Small intestine (tissue), 16 donors: ENCODE measurements at places on chromosomes 6 and 20.

- H3K4me1 ChIP-seq, result no peaks in the 10 kb centered on the region
- H3K4me3 ChIP-seq, result no peak overlapping the region
- H3K36me3 ChIP-seq, result no peaks in the 10 kb centered on the region
- peaks cover 4% of the 10 kb centered on the region for H3K27me3 ChIP-seq
- no peak for DNase-seq
- no peak overlapping the region for H3K27ac ChIP-seq
Measured at GRCh38 chr20:51249781-51250180, 226.9 kb upstream of the KCNG1 start.

DNA sequence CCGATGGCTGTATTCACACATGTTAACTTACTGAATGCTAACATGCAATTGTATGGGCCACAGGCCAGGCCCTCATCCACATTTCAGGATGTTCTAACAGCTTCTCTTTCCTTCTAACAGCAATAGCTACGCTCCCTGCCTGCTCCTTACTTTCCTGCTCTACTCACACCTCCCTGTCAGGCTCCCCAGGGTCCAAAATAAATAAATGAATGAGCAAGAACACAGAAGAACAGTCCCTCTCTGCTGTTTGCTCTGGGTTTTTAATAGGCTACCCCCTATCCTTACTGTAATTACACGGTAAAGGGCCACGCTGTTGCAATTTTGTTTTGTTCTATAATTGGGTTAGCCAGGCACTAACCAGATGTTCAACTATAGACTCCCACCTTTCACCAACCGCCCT, 135.6 kb downstream of the GMDS start:
- H3K36me3 ChIP-seq, result peaks cover 2% of the 10 kb centered on the region
- H3K27me3 ChIP-seq, result no peaks in the 10 kb centered on the region
- no peak overlapping the region for H3K4me3 ChIP-seq
- no peak for DNase-seq

DNA sequence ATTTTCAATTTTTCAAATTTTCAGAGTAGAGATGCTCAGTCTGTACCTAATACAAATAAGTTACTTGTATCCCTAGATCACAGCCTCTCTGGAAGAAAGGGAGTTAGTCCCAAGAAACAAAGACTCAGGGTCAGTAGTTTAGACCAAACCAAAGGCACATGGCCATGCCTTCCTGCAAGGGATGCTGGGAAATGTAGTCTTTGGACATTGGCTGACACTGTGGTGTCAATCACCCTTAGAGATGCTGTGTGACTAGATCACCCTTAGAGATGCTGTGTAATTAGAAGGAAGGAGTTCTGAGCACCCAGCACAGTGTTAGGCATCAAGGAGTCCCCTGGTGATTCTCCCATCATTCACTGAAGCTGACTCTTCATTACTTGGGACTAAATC, 202.1 kb downstream of the NFATC2 start:
- no peak overlapping the region for H3K27ac ChIP-seq
- no peaks in the 10 kb centered on the region for H3K36me3 ChIP-seq
- H3K27me3 ChIP-seq, result no peaks in the 10 kb centered on the region
- no peaks in the 10 kb centered on the region for H3K4me1 ChIP-seq
- no peak overlapping the region for H3K4me3 ChIP-seq

- no peak overlapping the region for H3K27ac ChIP-seq
- H3K36me3 ChIP-seq, result no peaks in the 10 kb centered on the region
- no peak overlapping the region for H3K4me3 ChIP-seq
- no peaks in the 10 kb centered on the region for H3K4me1 ChIP-seq
- H3K27me3 ChIP-seq, result no peaks in the 10 kb centered on the region
Measured at GRCh38 chr6:149132336-149132735, 185.2 kb upstream of the TAB2 start.

GRCh38 chr6:158803733-158804143, 15.4 kb downstream of the EZR start:
- DNase-seq, result peak; percentile 66
- peak overlapping the region; percentile 29 for H3K4me3 ChIP-seq
- H3K27ac ChIP-seq, result peak overlapping the region; percentile 77
- peaks cover 30% of the 10 kb centered on the region for H3K4me1 ChIP-seq

- no peak overlapping the region for H3K27ac ChIP-seq
- DNase-seq, result no peak
- no peaks in the 10 kb centered on the region for H3K4me1 ChIP-seq
- H3K27me3 ChIP-seq, result no peaks in the 10 kb centered on the region
- no peaks in the 10 kb centered on the region for H3K36me3 ChIP-seq
Measured at GRCh38 chr20:14657266-14658005, 320.0 kb upstream of the FLRT3 start.

- no peak overlapping the region for H3K4me3 ChIP-seq
- no peak overlapping the region for H3K27ac ChIP-seq
- H3K4me1 ChIP-seq, result no peaks in the 10 kb centered on the region
- H3K27me3 ChIP-seq, result no peaks in the 10 kb centered on the region
- no peaks in the 10 kb centered on the region for H3K36me3 ChIP-seq
Measured at GRCh38 chr6:159110013-159110412, 59.2 kb upstream of the FNDC1 start.

DNA sequence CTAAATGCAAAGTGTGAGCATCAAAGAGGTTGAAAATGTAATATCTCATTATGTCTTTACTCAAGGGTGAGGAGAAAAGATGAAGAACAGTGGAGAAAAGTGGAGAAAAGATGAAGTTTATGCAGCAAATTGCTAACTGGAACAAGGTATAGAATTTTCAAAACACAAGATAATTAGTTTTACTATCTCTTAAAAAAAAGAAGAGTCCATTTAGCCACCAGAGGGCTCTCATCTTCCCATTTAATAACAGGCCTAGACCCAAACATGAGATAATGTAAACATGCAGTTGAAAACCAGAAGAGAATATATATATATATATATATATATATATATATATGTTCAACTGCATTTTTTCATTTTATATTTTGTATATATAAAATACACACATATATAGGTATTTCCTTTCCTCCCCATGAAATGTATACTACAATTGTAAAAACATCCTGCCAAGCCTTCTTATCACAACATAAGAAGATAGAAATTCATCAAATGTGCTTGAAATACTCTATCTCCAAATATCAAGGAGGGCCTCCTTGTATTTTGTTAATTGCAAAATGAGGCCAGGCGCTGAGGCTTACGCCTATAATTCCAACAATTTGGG, 78.4 kb downstream of the ADTRP start:
- H3K4me3 ChIP-seq, result no peak overlapping the region
- DNase-seq, result peak; percentile 66
- H3K27ac ChIP-seq, result no peak overlapping the region

- no peaks in the 10 kb centered on the region for H3K27me3 ChIP-seq
- no peak overlapping the region for H3K4me3 ChIP-seq
- H3K4me1 ChIP-seq, result no peaks in the 10 kb centered on the region
- no peak for DNase-seq
- H3K36me3 ChIP-seq, result no peaks in the 10 kb centered on the region
Measured at GRCh38 chr20:61308477-61308774, 56.4 kb downstream of the CDH4 start.

DNA sequence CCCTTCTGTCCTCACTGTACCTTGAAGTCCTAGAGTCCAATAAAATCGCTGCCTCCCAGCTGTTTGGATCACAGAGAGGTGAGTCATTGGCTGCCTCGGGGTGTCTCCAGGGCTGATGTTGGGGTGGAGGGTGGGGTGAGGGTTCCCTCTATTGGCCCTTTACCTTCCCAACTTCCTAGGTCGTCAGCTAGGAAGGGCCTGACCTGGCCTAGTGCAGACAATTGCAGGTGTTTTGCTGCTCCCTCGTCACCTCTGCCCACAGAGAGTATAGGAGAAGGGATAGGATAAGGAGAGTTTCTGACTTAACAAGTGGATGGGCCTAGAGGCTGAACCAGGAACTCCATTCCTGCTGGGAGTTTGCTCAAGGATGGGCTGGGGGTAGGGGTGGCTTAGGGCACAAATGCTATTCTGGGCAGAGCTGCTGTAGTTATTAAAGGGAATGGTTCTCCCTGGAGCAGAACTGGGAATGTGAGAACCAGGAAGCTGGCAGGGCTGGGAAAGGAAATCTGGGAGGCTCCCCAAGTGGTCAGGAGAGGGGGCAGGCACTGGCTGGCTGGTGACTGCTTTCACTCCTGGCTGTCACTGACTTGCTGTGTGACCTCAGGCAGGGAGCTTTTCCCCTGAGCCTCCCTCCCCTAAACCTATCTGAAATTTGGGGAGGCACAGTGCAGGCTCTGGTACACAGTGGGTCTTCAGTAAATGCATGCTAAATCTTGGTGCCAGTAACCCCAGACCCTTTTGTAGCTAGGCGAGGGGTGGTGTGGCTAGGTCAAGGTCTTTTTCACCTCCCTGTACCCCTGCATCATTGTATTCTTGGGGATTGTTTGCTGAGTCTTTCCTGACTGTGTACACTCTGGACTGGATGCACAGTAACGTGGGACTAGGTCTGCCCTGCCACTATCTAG, 1.5 kb downstream of the TP53INP2 start:
- DNase-seq, result peak; percentile 95
- H3K4me1 ChIP-seq, result peaks cover 3% of the 10 kb centered on the region
- H3K27me3 ChIP-seq, result peaks cover 16% of the 10 kb centered on the region
- no peak overlapping the region for H3K4me3 ChIP-seq
- H3K27ac ChIP-seq, result peak overlapping the region; percentile 98

- H3K27me3 ChIP-seq, result no peaks in the 10 kb centered on the region
- H3K36me3 ChIP-seq, result no peaks in the 10 kb centered on the region
- H3K4me3 ChIP-seq, result no peak overlapping the region
- H3K4me1 ChIP-seq, result peaks cover 3% of the 10 kb centered on the region
Measured at GRCh38 chr6:144335914-144336313, 50.8 kb downstream of the UTRN start.

DNA sequence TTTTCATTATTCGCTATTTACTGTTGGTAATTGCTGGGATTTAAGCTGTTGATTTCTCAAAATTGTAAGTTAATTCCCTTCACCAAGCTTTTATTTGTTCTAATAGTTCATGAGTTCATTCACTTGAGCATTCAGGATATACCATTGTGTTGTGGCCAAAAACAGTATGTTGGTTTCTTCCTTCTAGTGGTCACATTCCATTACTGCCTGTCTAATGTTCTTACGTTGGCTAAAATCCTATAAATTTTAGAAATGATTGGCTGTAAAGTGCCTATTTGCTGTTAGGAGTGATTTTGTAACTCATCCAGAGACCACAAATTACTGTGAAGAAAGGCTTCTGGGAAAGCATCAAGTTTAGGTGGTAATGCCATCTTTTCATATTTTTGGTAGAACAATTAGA, 76.3 kb downstream of the FARS2 start:
- no peaks in the 10 kb centered on the region for H3K36me3 ChIP-seq
- no peak overlapping the region for H3K27ac ChIP-seq
- no peak overlapping the region for H3K4me3 ChIP-seq
- no peaks in the 10 kb centered on the region for H3K27me3 ChIP-seq
- DNase-seq, result no peak

GRCh38 chr6:52536424-52536916, 40.4 kb downstream of the TRAM2 start:
- H3K27me3 ChIP-seq, result no peaks in the 10 kb centered on the region
- peaks cover 2% of the 10 kb centered on the region for H3K36me3 ChIP-seq
- no peak for DNase-seq
- peaks cover 10% of the 10 kb centered on the region for H3K4me1 ChIP-seq
- H3K4me3 ChIP-seq, result no peak overlapping the region

DNA sequence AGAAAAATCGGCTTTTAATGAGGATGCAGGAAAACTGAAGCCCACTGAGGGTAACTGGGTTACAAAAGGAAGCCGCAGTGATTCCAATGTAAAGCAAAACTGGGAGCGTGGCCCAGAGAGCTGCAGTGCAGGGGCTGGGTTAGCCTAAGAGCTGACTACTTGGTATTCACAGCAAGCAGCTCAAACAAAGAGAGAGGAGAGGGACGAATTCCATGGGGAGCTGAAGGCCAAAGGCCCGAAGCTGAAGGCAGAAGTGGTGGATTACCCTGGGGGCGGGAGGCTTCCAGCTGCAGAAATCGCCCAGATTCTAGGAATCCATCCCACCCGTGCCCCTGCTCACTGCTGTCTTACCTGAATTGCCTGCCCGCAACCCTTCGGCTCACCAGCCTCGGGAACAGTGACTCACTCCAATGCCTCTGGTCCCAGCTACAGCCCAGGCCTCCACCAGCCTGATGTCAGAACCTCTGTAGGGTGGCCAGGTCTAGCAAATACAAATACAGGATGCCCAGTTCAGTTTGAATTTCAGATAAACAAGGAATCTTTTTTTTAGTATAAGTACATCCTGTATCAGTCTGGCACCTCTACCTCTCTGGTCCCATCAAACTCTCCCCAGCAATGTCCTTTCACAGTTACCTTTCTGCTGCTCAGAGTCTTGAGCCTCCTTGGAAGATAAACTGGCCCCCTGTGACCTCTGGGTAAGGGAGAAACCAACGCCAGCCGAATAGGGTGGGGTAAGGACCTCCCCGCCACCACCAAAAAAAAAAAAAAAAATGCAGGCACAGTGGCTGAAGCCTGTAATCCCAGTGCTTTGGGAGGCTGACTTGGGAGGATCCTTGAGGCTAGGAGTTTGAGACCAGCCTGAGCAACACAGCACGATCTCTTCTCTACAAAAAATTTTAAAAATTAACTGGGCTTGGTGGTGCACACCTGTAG, 14.6 kb upstream of the ZMYND8 start:
- no peaks in the 10 kb centered on the region for H3K36me3 ChIP-seq
- no peak overlapping the region for H3K27ac ChIP-seq
- no peaks in the 10 kb centered on the region for H3K4me1 ChIP-seq
- H3K27me3 ChIP-seq, result no peaks in the 10 kb centered on the region
- DNase-seq, result no peak
- no peak overlapping the region for H3K4me3 ChIP-seq

DNA sequence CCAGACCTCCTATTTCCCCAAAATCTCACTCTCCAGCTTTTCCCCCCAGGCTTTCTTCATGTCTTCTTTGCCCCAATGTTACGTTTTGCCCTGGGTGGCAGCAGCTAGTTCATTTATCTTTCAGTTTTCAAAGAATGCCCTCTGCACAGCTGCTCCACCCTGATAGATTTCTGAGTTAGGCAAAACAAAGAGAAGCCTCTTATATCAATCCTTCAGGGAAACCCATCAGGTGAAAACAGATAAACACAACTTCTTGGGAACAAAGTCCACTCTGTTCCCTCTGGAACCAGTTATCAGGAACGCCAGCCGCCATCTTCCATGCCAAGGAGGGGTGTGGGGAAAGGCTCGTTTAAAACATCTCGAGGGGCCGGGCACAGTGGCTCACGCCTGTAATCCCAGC, 34.0 kb downstream of the ZBTB9 start:
- H3K27me3 ChIP-seq, result no peaks in the 10 kb centered on the region
- peak overlapping the region; percentile 64 for H3K27ac ChIP-seq
- H3K4me3 ChIP-seq, result no peak overlapping the region
- DNase-seq, result peak; percentile 66
- H3K36me3 ChIP-seq, result no peaks in the 10 kb centered on the region

DNA sequence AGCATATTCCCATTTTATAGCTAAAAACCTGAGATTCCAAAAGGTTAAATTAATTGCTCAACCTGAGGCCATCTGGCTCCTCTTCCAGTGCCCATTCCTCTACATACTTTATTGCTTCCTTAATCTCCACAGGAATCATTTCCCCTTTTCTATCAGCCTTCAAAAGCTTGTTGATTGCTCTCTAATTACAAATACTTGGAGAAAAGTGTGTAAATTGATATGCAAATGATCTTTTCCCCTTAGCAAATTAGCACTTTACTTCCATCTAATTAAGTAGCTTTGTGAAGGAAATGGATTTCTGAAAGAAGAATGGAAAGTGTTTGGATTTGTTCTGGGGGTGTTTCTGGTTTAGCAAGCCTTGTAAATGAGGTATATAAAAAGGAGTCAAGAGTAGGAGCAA, 323.3 kb downstream of the GRIK2 start:
- no peaks in the 10 kb centered on the region for H3K27me3 ChIP-seq
- no peak overlapping the region for H3K4me3 ChIP-seq
- H3K36me3 ChIP-seq, result no peaks in the 10 kb centered on the region
- H3K4me1 ChIP-seq, result no peaks in the 10 kb centered on the region
